ENCODE measurements at places on chromosomes 7 and 10.
A peak's percentile ranks its signal among the peaks of the same experiment; 100 is the strongest.

- DNase-seq, result peak; percentile 22
Measured at GRCh38 chr7:78587443-78588044, 789.0 kb downstream of the PHTF2 start.

DNA sequence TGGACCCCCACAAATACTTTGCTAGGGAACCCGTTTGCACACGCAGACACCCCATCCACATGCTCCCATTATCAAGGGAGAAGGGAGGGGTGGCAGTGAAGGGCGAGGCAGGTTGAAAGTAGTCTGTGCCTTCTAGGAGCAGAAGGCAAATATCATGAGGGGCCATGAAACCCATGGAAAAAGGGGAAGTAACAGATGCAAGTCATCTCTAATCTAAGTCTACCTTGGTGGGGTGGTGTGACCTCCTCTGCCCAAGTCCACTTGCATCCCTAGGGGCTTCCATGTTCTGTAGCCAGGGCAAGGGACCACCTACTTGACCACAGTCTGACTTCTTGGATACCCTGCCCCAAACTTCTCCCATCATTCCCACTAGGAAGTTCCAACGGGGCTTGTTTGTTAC, 5.5 kb downstream of the GIMAP6 start:
- no peak for DNase-seq

DNA sequence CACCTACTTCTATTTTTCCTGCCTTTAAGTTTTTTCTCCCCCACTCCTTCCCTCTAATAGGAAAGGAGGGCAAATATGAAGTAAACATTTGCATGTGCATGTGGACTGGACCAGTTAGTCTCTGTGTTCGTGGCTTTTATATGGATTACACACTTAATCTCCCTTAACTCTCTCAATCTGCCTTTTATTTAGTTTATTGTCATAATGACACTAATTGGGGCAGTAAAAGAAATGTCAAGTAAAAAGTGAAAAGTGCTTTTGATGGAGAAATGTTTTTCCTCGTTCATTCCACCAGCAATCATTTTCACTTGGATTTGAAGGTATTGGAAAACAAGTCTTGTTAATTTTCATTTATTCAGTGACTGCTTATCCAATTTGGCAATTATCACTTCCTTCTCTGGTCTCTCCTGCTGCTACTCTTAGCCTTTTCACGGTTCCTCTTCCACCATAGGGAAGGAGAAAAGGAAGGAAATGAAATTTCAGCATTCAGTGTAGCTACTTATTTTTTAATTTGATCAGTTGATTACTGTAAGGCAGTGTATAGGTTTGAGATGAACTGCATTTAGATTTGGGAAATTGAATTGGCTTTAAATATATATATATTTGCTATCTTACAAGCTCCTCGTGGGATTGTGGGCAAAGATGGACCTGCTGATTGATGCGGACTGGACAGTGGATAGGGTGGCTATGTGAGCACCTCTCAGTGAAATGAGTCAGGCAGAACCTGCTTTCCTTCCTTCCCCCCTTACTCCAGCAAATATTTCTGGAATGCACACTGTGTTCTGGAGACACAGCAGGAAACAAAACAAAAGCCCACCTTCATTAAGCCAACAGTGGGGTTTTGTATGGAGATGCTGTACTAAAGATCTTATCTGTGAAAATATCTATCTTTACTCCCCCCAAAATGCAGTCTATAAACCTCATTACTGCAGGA, 77.5 kb downstream of the LRRC4 start:
- no peak for DNase-seq

DNA sequence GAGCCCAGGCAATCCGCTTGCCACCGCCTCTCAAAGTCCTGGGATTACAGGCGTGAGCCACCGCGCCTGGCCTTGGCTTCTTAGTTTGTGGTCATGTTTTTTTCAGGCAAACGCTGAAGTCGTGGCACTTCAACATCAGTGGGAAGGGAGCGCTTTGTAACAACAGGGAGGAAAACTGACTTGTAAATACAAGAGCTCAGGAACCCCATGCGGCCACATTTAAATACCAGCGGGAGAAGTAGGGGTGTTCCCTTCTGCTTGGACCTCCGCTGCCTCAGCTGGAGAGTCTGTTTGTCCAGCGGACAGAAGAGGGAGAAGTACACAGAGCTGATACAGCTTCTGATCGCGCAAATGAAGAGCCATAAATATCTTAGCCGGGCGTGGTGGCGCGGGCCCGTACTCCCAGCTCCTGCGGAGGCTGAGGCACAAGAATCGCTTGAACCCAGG, 108.7 kb upstream of the KMT2C start:
- no peak for DNase-seq

DNA sequence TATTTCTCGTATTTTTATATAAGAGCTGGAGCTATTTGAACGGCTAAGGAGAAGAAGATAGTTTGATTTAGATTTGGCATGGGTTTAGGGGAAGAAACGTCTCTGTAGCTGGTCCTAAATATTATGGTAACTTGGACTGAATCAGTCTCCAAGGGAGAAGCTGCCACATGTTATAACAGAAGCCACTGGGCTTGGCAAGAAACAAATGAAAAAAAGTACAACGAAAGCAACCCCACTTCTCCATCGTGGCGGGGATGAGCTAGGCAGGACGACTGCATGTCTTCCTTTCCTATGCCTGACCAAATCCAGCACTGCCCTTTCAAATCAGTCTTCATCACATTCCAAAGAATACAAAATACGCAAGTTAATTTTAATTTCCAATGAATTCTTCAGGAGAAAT, 196.7 kb upstream of the KLF14 start:
- peak; percentile 16 for DNase-seq

DNA sequence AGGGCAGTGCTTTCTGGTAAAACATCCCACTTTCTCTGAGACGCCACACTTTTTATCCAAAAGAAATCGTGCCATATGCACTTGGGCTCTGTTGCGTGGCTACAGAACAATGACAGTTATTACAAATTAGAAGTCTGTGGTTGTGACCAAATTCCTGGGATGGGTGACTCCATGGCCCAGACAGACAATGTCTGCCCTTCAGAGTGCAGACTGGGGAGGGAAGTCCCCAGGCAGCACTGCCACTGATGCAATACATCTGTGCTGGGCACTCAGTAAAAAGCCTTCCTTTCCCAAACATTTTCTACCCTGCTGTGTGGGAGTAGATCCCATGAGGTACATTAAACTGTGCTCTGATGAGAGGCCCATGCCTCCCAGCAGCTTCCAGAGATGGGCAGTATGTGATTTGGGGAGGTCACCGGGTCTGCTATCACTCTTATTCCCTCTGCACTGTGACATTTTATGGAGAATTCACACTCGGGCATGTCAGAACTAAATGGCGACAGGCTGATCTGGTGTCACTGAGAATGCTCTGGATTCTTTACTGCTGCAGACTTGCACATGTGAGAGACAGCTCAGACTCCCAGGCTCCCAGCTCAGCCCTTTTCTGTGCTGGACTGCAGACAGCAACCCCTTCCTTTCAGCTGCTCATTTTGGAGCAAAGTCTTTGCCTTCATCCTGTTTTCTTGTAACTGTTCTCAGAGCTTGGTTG, 243.5 kb upstream of the ZNF32 start:
- DNase-seq, result no peak

DNA sequence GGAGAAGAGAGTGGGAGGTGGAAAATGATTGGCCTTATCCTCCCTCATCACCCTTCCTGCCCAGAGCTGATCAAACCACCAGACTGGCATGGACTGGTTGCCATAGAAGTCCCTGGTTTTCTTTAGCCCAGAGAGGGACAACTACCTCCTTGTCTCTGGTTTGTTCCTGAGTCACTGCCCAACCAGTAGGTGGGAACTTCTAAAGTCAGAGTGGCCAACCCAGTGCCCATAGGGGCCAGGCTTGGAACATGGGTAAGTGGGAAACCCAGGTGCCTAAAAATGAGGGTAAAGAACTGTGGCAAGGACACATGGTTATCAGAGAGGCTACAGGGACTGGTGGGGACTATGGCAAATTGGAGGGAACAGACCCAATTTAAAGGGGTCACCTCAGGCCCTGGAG, 63.8 kb downstream of the FAM241B start:
- DNase-seq, result no peak

GRCh38 chr10:102016416-102016815, 39.6 kb downstream of the ARMH3 start:
- no peak for DNase-seq

DNA sequence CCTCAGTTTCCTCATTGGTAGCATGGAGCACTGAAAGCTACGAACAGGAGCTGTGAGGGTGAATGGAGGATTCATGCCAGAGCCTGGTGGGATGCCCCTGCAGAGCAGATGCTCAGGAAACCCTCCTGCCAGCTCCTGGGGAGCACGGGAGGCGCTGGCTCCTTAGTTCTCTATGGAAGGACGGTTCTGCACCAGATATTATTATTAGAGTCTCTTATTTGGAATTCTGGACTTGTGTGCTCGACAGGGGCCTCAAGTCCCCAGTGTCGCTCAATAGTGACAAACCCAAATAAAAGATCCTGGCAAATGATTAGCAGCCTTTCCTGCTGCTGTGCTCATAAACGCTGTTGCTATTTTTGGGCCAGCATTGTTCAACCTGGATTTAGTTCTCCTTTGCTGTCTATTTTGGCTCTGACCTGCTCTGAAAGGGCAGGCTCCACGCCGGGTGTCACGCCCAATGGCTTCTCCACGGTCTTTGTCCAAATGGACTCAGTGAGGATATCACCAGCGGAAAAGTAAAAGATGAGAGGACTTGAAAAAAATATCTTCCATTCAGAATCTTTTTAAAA, 23.0 kb upstream of the KLF6 start:
- no peak for DNase-seq

DNA sequence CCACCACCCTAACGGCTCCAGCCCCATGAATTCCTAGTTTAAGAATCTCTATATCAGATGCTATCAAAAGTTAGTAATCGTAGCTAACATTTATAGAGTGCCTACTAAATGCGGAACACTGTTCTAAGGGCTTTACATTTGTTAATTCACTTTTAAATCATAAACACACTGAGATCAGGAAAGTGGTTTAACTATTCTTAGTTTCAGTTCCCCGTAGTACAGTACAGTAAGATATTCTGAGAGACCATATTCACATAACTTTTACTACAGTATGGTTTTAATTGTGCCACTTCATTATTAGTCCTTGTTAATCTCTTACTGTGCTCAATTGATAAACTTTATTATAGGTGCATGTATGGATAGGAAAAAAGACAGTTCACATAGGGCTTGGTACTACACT, 22.5 kb downstream of the SYPL1 start:
- DNase-seq, result no peak

DNA sequence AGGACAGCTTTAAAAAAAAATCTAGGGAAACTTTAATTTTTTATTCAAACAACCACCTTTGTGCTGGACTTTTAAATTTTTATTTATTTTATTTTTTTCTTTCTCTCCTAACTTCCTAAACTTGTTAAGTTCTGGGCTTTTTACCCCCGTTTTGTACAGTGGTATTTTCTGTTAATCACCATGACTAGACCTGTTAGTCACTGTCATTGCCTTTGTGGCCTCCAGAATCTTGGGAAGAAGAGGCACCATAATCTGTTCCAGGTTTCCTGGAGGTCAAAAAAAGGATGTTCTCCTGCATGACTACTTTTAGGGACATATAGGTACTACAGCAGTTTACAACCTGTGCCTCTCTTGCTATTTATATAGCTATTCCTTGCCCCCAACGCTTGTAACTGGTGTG, 31.1 kb upstream of the DDX50 start:
- no peak for DNase-seq

- no peak for DNase-seq
Measured at GRCh38 chr10:125482108-125482507, 200.9 kb downstream of the TEX36 start.

- DNase-seq, result no peak
Measured at GRCh38 chr10:86846088-86846487, 89.7 kb downstream of the BMPR1A start.

DNA sequence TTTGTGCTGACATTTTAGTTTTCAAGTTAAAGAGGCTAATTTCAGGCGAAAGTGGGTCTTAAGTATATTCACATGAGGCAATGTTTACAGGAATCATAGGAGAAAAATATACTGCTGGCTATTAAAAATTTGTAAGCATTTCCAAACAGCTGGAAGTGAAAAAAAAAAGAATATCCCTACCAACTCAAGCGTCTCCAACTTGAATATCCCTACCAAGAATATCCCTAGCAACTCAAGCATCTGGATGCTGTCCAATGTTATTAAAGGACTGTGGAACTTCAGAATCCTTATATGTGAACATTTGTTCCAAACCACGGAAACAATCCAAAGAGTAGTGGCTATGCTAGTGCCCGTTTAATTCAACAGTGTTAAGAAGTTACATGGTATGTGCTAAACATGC, 1303.0 kb downstream of the GATA3 start:
- no peak for DNase-seq

DNA sequence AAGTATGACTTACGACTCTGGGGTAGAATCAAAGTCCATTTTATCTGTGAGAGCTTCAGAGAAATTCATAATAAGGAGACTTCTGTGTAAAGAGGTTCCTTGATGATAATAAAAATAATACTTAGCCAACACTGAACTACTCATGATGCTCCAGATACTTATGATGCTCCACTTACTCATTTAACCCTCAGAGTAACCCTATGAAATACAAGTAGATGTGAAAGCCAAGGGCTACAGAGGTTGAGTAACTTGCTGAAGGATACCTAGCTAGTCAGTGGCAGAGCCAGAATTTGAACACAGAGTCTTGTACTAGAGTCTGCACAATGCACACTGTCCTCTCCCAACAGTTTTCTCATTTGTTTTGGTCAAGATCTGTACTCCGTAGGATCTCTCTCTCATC, 89.5 kb downstream of the HECW1 start:
- DNase-seq, result no peak

- no peak for DNase-seq
Measured at GRCh38 chr7:99248391-99249095, 24.1 kb upstream of the MYH16 start.

DNA sequence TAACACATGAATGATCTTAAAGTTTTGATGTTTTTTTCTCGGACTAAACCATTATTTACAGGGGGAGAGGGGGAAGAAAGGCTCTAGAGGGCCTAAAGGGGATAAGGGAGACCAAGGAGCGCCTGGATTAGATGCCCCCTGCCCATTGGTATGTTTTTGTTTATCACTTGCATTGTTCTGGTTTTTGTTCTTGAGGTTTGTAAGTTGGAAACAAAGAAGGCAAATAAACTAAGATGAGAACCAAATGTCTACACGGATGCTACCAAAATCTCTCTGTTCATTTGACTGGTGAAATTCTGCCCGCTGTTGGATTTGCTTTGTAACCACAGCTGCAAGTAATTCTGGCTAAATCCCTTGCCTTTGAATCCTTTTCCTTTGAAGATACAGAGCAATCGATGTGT, 99.8 kb upstream of the MACROH2A2 start:
- no peak for DNase-seq

- DNase-seq, result no peak
Measured at GRCh38 chr10:5575144-5575481, 50.4 kb downstream of the CALML3 start.

GRCh38 chr7:36638586-36639263, 85.6 kb downstream of the AOAH start:
- no peak for DNase-seq

DNA sequence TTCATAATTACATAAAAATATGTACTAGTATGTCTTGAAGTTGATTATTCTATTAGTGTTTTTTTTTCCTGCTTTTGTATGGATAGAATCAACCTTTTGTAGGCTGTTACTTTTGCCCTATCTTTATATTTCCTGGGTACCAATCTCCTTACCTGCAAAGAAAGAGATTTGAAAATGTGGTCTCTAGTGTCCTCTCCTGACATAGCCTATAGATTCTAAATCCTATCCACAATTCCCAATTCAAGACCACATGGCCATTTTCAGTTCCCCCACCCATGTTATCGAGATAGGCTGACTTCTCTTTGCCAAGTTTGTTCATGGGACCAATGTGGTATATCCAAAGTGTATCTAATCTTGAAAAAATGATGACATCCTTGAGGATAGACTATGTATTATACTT, 269.4 kb upstream of the SEMA3D start:
- DNase-seq, result no peak

All from midbrain (tissue), 1 donor.